GM23248 (cell line): ENCODE measurements at places on chromosomes 5 and 9. TPM values are rescaled to one million over a fixed set of nuclear protein-coding genes. Genes with fewer than 3 reads are reported as not detected.

GNPDA1 gene
- polyA plus RNA-seq, result 27.6 and 31.5 TPM in 2 replicates

DOCK2 gene
- 5.4 and 6.5 TPM in 2 replicates for polyA plus RNA-seq

DNA sequence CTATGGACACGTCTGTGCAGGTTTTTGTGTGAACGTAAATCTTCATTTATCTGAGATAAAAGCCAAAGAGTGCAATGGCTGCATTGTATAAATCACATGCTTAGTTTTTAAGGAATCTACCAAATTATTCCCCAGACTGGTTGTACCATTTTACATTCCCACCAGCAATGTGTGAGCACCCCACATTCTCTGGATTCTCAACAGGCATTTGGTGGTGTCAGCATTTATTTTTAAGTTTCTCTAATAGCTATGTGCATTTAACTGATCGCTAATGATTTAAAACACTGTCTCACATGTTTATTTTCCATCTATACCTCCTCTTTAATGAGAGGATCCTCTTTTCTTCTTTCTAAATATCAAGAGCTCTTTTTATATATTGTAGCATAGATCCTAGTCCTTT is 13.9 kb upstream of the ANKRD18A start:
- no peak for DNase-seq

DNA sequence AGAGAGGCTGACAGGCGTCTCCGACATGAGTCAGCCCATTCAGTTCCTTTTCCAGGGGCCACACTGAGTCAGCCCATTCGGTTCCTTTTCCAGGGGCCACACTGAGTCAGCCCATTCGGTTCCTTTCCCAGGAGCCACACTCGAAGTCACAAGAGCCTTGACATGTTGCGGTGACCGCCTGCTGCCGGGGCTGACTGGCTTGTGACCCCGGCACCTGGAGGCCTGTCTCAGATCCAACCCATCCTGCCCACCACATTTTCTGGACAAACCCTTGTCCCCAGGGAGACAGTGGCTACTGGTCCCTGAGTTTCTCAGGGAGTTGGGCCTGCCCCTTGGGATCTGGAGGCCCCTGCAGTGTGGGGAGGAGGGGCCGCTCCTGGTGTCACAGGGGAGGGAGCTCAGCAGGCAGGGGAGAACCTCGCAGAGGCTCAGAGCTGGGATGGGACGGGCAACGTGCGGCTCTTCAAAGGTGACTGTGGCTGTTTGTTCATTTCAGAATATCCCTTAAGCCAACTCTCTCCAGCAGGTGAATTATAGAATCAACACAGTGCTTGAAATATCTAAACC is 40.5 kb upstream of the LPCAT1 start:
- peak; percentile 83 for DNase-seq
